Esophagus squamous epithelium (tissue), 5 donors: ENCODE measurements at places on chromosomes 16 and 17.

DNA sequence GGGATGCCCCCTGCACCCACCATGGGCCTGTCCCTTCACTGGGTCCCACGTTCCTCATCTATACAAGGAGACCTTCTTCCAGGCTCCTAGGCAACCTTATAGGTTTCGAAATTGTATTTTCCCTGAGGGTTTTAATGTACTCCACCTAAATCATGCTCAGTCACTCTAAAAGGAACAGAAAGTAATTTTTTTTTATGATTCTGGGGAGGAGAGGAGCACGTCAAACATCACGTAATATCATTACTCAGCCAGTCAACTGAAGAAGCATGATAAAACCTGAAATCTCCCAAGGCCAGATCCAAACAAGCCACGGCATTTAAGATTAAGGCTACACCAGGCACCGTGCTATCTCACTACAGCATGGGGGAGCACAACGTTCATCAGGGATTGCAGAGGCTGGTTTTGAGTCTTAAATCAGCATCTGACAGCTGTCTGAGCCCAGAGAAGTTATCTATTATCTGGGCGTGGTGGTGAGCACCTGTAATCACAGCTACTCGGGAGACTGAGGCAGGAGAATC lies 3.9 kb upstream of the TMEM114 start:
- DNase-seq, result no peak

DNA sequence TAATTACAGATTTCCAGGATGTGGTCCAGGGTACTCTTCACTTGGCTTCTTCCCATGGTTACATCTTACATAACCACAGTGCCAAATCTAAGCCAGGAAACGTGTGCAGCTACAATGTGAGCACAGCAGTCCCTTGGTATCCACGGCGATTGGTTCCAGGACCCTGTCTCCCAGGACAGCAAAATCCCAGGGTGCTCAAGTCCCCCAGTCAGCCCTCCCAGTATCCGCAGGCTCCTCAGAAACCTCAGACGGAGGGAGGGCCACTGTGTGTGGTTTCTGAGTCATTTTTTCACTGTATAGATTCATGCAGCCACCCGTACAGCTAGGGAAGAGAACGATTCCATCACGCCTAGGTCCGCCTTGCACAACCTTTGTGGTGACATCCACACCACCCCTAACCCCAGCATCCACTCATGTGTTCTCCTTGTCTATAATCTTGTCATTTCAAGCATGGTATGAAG lies 11.1 kb upstream of the ATP2C2 start:
- DNase-seq, result no peak

DNA sequence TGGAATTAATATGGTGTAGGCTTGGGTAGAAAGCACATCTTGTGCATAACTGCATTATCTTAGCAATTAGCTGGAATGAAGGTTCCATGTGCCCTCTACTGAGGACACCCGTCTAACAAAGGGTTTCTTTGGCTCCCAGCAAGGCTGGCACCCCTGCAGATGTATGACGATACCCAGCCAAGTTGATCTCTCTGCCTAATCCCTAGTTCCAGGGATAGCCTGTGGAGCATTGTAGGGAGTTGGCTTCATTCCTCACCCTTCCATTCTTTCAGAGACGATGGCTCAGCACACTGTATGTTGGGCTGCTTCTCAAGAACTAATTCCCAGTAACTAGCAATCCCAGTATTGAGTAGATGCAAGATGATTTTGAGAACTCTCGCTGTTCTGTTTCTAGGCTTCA lies 182.5 kb downstream of the SNX29 start:
- DNase-seq, result no peak

DNA sequence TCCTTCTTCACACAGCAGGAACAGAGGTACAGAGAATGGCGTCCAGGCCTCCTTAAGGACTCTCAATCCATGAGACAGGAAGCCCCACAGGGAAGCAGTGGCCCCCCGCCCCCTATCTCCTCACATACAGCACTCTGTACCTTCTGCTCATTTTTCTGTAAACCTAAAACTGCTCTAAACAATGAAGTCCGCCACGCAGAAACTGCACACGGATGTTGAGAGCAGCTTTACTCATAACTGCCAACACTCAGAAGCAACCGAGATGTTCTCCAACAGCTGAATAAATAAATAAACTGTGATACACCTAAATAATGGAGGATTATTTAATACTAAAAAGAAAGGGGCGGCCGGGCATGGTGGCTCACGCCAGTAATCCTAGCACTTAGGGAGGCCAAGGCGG lies 9.9 kb downstream of the TBC1D16 start:
- DNase-seq, result no peak

GRCh38 chr16:57409870-57410587 lies 5.5 kb downstream of the CCL17 start:
- no peak for DNase-seq

DNA sequence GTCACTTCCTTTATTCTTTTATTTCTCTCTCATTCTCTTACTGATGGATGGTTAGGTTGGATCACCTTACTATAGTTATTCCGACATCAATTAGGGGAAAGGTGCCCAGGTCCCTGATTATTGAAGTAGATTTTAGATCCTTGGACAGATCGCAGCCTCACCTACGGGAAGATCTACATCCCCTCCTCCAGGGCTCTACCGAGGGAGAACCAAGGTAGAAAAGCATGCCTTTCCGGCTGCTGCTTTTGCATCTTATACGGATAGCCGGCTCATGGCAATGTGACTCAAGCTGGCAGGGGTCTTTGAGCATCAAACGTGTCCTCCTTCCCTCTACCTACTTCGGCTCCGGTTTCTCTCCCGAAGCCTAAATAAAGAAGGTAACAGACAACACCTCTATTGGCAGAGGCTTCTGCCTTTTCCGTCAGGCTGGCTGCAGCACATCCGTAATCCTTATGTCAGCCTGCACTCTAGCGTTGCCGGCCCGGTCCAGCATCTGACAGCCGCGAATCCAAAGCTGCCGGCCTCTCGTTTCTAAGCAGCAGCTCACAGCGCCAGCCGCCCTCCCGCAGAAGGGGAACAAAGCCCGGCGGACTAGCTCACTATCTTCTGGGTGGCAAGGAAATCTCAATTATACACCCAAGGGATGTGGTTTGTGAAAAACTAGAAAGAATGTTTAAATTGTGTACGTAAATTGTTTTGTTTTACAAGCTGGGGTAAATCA lies 46.9 kb downstream of the IRX6 start:
- DNase-seq, result no peak

GRCh38 chr16:88461331-88462269 lies 8.5 kb downstream of the ZFPM1 start:
- no peak for DNase-seq

DNA sequence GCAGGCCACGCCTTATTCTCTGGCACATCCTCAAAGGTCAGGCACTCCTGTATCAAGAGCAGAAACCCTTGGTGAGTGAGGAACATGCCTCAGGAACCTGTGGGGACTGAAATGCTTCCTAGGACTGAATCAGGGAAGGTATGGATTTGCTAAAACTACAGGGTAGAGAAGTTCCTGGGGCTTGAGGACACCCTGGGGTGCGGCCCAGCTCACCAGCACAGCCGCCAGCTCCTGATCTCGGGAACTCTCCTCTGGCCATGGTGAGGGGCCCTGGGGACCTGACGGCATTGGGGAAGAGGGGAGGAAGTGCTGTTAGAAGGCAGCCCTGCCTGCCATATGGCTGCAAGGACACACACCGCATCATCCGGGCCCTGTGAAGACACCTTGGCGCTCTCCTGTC lies 7.5 kb downstream of the ZSCAN10 start:
- DNase-seq, result no peak

DNA sequence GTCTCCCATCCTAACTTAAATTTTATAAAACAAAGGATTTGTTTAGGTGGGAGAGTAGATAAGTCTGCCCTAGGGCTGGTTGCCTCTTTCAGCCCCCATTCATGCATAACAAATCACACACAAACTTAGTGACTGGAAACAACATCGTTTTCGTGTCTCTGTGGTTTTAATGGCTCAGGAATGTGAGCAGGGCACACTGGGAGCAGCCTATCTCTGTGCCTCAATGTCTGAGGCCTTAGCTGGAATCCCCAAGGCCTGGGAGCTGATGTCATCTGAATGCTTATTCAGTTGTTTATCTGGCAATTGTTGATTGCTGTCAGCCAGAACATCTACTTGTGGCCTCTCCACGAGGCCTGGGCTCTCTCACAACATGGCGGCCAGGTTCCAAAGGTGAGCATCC lies 101.9 kb upstream of the HSBP1 start:
- no peak for DNase-seq

GRCh38 chr16:5837007-5837670 lies 739.5 kb upstream of the EEF2KMT start:
- no peak for DNase-seq

- DNase-seq, result no peak
These were observed 234.9 kb upstream of the CIBAR2 start for GRCh38 chr16:85347213-85347591.

GRCh38 chr16:65123396-65124211 lies 1.7 kb upstream of the CDH11 start:
- no peak for DNase-seq

- DNase-seq, result no peak
These were observed 160.5 kb upstream of the TNRC6C start for GRCh38 chr17:77798031-77798430.

GRCh38 chr16:23847948-23848347 lies 12.2 kb downstream of the PRKCB start:
- no peak for DNase-seq

DNA sequence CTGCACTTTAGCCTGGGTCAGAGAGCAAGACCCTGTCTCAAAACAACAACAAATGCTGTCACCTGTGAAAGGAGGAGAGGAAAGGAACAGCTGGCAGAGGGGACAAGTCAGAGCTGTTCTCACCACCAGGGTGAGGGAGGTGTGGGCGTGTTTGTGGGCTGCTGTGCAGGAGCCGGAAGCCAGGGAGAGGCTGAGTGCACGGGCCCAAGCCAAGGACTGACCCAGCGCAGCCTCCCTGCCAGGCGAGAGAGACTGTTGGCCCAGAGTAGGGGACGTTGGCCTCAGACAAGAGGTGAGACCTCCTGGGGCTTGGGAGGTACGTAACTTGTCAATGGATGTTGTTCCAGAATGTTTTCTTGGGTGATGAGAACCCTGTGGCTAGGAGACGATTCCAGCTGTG lies 10.7 kb downstream of the SPNS2 start:
- DNase-seq, result no peak

DNA sequence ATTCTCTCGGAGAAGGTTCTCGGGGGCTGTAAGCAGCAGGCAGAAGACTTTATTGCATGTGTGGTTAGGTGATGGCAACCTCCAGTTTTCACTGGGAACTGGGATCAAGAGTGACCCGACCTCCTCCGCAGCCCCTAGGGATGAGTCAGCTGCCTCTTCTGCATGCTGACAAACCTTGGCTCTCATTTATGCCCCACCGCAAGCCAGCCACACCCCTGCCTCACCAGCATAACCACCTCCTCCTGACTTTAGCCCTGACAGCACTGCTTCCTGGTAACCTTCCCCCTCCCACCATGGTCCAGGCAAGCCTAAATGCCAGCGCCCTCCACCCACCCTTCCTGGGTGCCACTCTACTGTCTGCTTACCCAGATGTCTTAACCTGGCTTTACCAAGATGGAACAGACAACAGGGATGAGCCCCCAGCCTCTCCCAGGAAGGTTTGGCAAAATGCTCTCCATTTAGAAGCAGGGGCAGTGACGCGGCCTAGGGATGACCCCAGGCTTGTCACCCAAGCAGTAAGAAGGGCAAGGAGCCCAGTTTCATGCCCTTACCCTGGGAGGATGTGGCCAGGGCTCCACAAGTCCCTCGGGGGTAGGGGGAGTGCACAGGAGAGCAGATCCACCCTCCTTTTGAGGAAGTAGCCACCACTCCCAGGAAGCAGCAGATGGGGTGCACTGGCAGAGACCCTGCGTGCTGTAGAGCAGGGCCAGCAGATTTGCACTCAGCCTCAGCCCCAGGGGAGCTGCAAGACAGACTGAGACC lies 73.5 kb downstream of the GOSR1 start:
- no peak for DNase-seq

DNA sequence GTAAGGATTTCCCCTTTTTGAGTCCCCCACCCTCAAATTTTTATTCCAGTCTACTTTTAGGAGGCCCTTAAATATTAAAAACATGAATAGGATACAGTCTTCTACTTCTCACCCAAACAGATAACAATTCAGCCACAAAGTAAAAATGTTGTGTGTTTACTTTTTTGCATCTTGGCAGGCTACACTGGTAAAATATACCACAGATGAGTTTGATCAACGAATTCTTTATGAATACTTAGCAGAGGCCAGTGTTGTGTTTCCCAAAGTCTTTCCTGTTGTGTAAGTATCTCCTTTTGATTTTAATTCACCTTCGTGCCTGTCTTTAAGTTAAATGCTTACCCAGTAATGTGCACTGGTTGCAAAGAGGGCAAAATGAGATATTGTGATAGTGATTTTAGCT lies 34.4 kb upstream of the RAB11FIP4 start:
- no peak for DNase-seq

- DNase-seq, result no peak
These were observed 30.0 kb downstream of the CHD9 start for GRCh38 chr16:53084746-53085334.

DNA sequence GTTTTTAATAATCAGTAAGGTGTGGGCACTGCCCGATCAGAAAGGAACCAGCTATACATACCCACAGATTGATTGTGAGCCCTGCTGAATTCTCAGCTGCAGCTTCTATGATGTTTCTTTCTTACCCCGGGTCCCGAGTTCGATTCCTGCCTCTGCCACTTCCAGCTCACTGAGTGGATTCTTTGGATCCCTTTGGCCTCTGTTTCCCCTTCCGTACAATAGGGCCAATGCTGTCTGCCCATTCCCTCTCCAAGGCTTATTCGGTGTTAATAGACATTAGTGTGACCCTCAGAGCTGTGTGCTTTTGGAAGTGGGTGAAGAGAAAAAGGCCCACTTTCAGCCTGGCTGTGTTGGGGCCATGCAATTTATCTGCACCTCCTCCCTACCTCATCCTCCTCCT lies 115.8 kb downstream of the IRX5 start:
- no peak for DNase-seq

DNA sequence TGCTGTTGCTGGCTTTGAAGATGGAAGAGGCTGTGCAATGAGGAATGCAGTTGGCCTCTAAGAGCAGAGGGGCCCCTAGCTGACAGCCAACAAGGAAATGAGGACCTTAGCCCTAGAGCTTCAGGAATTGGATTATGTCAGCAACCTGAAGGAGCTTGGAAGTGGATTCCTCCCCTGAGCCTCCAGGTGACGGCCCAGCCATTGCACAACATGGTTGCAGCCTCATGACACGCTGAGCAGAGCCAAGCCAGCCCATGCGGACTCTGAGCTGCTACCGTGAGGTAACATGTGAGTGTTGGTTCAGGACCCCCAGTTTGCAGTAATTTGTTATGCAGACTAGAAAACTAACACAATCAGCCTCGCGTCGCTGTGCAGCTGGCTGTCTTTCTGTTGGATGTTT lies 20.2 kb downstream of the CCDC42 start:
- DNase-seq, result no peak

DNA sequence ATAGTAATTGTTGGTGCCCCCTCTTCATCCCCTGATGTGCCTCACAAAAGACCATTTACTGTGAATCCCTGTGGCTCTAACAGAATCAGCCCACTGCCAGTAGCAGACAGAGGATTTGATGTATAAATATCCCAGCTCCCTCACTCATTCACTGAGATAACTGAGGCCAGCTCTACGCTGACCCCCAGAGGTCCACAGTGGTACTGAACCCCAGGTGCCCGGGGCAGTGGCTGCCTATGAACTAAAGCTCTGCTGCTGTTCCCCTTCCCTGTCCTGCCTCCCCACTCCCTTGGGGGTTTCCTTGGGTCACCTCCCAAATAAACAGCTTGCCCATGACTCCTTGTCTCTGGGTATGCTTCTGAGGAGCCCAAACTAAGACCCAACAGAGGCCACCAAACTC lies 295.8 kb downstream of the FOXL1 start:
- no peak for DNase-seq

GRCh38 chr16:85168732-85169256 lies 56.5 kb upstream of the CIBAR2 start:
- no peak for DNase-seq

- DNase-seq, result no peak
These were observed 1.6 kb downstream of the UBE2Z start for GRCh38 chr17:48909783-48910182.
